ENCODE measurements at places on chromosomes 1 and 21. TPM values are rescaled to one million over a fixed set of nuclear protein-coding genes. Genes with fewer than 3 reads are reported as not detected.

GRCh38 chr1:117122330-117123025 is 929 bp upstream of the TRIM45 start:
- no peak for DNase-seq

- DNase-seq: no peak
Observed at GRCh38 chr1:10598389-10598702, 123.6 kb downstream of the PEX14 start.

GRCh38 chr1:215529111-215529510 is 38.0 kb upstream of the KCTD3 start:
- no peak for DNase-seq

DNA sequence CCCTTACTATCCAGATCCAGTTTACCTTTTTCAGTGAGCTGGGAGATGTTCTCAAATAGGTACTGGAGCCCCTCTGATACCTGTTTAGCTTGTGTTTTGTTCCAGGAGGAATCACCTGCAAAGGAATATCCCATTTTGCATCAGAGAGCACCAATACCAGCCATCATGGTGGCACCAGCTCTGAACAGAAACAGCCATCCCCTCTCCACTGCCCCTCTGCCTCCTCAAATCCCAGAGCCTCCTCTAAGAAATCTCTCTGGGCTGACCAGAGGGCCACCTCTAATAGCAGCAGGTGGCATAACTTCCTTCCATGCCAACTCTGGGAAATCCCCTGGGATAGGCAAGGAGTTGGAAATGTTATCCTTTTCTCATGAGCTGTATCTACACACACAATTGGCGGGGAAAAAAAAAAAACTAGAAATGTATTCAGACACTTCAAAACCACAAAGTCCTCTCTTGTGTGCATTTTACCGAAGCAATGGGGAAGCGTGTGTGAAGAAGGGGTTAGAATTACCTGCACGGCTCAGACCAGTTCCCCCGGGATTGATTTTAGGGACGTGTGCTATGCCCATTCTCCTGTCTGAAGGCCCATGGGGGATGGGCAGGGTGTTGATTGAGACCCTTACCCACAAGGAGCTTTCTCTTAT is 2.4 kb downstream of the PGLYRP4 start:
- no peak for DNase-seq

DNA sequence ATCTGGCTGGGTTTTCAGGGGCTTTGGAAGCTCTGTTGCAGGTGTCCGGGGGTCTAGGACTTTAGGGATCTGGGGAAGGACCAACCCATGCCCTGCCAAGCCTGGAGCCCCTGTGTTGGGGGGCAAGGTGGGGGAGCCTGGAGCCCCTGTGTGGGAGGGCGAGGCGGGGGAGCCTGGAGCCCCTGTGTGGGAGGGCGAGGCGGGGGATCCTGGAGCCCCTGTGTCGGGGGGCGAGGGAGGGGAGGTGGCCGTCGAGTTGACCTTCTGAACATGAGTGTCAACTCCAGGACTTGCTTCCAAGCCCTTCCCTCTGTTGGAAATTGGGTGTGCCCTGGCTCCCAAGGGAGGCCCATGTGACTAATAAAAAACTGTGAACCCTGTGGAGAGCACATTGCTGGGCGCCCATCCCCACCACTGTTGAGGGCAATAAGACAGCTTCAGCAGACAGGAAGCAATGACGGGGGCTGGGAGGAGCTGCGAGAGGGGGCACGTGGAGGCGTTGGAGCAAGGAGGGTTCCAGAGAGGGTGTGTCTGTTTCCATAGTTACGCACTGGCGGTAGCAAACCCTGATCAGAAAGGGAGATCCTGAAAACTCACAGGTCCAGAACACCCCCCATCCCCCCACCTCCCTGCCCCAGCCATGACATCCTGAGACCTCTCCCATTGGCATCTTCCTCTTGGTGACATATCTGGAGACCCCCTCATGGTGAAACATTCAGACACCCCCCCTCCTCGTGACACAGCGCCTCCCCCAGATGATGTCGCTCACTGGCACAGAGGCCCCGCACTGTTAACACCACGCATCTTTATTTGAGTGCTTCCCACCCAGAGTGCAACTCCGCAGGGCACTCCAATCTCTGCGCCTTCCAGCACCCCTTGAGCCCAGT is 8.4 kb downstream of the MYBPH start:
- DNase-seq: no peak

DNA sequence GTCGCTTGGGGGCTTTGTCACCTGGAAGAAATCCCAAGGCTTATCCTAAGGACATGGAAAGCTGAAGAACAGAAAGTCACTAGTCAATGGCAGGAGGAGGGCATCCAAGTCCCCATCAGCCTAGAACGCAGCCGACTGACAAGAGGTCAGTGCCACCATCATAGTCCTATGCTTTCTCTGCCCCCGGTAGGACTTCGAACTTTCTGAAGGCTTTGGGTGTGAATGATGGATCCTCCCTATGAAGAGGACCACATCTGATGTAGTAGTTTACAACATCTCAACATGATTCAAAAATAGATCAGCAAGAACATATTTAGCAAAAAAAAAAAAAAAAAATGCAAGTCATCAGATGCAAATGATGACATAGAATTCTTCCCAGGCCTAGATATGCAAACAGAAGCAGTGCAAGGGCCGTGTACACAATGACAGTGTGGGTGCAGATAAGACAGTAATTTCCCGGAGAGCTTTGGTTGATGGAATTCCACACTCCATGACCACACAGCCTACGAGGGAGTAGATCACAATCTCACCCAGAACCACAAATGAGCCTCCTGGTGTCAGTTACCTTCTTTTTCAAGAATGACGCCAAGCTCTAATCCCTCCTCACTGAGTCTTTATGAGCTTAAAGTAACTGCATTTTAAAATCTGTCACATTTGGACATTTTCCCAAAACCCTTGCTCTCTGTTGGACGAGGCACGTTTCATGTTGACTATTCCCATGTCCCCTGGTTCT is 88.2 kb downstream of the PSMG1 start:
- peak; percentile 73 for DNase-seq

DNA sequence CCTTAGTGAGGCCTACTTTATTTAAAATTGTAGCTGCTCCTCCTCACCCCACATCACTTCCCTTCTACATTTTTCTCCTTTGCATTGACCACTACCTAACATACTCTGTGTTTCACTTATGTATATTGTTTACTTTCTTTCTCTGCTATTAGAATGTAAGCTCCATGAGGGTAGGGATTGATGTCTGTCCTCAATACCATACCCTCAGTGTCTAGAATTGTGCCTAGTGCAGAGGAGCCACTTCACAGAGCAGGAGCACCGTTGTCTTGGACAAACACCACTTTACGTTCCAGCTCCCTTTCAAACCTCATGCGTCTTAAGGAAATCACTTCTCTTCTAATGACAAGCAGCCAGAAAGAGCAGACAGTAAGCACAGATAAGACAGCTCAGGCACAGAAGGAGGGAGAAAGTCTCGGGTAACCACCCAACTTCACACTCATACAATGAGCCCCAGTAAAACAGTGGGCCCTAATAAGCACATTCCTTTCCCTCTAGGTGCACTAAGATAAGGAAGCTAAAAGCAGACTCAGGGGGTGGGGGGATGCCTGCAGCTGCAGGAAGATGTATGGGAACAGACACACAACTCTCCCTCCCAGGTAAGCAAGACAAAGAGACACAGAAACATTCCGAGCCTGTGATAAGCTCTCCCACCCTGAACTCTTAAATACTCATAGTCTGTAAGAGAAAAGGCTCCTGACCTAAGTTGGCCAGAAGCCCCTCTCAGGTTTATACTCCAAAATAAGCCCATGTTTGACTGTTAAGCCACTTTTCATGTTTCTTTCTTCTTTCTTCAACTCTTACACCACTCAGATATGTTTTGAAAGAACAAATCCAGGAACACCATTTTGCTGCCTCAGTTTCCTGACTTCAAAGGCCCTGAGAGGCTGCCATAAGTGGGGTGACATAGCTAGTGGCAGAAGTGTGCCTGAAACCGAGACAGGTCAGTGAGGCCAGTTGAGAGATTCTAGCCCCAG is 7.1 kb upstream of the PLEKHM2 start:
- DNase-seq: no peak

- DNase-seq: peak; percentile 58
Observed at GRCh38 chr21:14877581-14878228, 187.1 kb downstream of the NRIP1 start.

DNA sequence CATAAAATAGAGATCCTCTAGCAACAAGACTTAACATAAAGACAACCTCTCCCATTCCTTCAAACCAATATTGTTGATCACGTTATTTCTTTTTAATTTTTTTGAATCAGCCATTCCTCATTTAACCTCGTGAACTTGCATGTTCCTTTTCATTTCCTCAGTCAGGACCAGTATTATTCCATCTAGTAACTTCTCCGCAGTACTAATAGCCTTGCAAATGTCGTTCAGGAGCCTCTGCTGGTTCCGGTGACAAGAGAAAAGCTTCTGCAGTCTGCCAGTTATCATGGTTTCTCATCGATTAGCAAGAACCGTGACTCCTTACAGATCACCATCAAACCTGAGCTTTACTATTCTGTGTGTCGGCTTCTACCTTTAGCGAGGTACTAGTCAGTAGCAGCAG is 3.0 kb downstream of the APP start:
- DNase-seq: no peak

DNA sequence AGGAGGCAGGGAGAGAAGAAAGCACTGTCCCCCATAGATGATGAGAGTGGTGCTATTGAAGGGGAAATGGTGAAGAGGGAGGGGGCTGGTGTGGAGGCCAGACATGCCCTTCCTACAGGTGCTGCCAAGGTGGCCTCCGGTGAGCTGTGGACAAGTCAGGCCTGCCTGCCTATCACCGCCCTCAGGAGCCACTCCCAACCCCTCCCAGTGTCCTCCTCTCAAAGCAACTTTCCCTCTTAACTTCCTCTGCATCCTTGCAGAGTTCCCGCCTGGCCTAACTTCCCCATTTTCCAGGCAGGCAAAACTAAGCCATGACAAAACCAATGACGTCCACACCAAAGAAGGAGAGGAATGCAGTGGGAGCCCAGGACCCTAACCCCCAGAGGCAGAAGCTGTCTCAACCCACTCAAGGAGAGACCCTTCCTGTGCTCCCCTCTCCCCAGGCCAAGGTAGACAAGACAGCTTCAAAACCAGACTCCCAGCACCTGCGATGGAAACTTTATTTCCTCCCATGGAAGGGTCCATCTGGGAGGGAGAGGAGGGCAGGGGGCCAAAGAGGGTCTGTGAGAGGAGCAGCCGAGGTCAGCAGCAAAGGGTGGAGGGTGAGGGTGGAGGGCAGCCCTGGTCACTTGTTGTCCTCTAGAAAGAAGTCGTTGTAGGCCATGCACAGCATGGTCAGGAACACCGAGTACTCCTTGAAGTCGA is 1.0 kb upstream of the S100A6 start:
- no peak for DNase-seq

GRCh38 chr1:59143811-59144210 is 153.1 kb upstream of the FGGY start:
- peak; percentile 78 for DNase-seq

GRCh38 chr1:227559499-227559898 is 3.9 kb upstream of the ZNF678 start:
- DNase-seq: no peak

GRCh38 chr1:22944346-22945055 is 28.2 kb downstream of the LACTBL1 start:
- no peak for DNase-seq

DNA sequence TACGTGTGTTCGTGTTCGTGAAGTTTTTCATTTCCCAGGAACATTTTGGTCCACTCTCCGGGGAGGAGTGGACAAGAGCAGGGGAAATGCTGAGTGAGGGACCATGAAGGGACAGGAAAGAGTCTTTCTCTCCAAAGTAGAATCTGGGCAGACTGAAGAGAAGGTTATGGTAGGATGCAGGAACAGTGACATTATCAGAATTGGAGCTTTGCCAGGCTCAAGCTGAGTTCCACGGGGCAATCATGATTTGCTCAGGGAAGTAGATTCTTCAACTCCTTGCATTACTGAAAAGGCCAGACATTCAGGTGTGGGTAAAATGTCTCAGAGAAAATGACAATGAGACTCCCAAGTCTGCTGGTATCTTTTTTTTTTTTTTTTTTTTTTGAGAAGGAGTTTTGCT is 16.6 kb downstream of the ATP1A4 start:
- no peak for DNase-seq

The SPRR2B gene
- not detected for total RNA-seq

The NCF2 gene
- 0.74 TPM for total RNA-seq

The NUDT4B gene
- 72.0 TPM for total RNA-seq

The PM20D1 gene
- total RNA-seq: not detected

The OR2L3 gene
- total RNA-seq: not detected

The CYP4A22 gene
- not detected for total RNA-seq

The PRAMEF20 gene
- total RNA-seq: not detected

The NLRP3 gene
- under 0.01 TPM for total RNA-seq

The TLR5 gene
- not detected for total RNA-seq

The MACO1 gene
- 17.3 TPM for total RNA-seq
